Peyer's patch (tissue), 4 donors: ENCODE measurements at places on chromosomes 4 and X.

DNA sequence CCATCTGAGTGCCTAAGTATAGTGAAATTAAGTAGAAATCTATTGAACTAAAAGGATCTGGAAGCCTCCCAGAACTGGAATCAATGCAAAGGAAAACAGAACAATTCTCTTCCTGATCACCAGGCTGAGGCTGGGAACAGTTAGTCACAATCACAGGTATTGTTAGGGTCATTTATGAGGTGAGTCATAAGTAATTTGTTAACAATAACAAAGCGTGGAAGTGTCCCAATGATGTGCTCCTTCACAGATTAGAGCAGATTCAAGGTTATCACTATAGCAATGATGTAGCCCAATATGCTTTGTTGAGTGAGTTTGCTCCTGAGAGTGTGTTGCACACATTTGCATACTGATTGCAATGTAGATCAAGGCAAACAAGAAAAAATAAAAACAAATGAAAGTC is 228.1 kb downstream of the ZNF674 start:
- no peak for DNase-seq

- DNase-seq, result no peak
Observed at GRCh38 chr4:7124689-7125442, 57.0 kb upstream of the GRPEL1 start.

- DNase-seq, result no peak
Observed at GRCh38 chrX:26375346-26375745, 159.4 kb downstream of the MAGEB5 start.

- DNase-seq, result no peak
Observed at GRCh38 chr4:146916479-146917076, 29.1 kb downstream of the TTC29 start.

GRCh38 chrX:49122499-49122898 is 1.0 kb downstream of the GPKOW start:
- no peak for DNase-seq

- no peak for DNase-seq
Observed at GRCh38 chr4:4462970-4463369, 76.1 kb downstream of the NSG1 start.

- DNase-seq, result no peak
Observed at GRCh38 chr4:1611501-1611870, 72.6 kb downstream of the FAM53A start.

DNA sequence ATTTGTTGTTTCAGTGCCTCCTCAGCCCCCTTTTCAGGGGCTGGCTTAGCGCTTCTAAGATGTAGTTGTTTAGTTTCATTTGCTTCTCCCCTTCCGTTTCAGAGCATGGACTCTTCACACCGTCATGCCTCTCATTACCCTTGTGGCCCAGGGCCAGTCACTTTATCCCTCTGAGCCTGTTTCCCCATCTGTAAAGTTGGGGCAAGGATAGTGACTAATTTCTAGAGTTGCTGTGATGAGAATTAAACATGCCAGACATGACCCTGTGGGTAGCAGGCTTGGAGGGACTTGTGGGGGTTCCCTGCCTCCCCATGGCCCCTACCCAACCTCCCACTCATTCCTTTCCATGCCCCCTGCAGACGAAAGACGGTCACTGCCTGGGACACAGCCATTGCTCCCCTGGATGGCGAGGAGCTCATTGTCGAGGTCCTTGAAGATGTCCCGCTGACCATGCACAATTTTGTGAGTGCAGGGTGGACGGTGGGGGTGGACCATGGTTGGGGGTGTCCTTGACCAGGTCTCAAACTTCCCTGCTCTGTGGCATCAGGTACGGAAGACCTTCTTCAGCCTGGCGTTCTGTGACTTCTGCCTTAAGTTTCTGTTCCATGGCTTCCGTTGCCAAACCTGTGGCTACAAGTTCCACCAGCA is 3.6 kb downstream of the ARAF start:
- no peak for DNase-seq

DNA sequence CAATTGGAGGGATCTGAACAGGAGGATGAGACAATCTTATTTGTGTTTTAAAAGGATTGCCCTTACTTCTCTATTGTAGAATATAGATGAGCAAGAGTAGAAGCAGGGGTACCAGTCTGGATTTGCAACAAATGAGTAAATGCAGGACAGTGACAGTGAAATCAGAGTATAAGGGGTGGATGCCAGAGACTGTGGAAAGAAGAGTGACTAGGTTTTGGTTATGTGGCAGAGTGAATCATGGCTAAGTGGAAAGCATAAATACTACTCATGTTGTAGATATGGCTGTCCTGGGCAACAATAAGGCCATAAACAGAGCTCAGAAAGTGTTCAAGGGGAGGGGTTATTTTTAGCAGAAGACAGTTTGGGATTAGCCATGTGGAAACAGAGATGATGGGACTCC is 6.0 kb upstream of the VSIG4 start:
- no peak for DNase-seq

GRCh38 chr4:113394730-113395530 is 345.5 kb downstream of the ANK2 start:
- DNase-seq, result peak; percentile 22

- DNase-seq, result no peak
Observed at GRCh38 chr4:176611381-176611780, 181.3 kb downstream of the VEGFC start.

DNA sequence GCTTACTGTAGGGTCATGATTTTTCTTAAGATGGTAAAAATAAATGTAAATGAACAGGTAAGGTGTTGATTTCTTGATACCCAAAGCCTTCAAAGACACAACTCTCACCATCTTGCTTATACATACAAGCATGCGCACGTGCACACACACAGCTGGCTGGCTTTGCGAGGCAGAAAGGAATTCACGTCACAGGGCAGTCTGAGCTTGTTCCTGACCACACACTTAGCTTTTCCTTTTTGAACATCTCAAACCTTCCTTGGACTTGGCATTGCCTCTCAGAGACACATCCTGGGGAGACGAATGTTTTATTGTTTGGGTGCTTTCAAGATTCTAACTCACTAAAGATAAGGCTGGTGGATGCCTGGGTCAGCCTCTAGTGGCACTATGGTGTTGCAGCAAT is 175.0 kb downstream of the NHS start:
- no peak for DNase-seq

GRCh38 chrX:3145716-3146115 is 104.4 kb downstream of the ARSF start:
- DNase-seq, result no peak

GRCh38 chrX:103151799-103152198 is 58.9 kb upstream of the NXF3 start:
- no peak for DNase-seq

- no peak for DNase-seq
Observed at GRCh38 chrX:68718443-68718820, 71.0 kb downstream of the STARD8 start.

- no peak for DNase-seq
Observed at GRCh38 chr4:25367004-25367621, 9.9 kb upstream of the ANAPC4 start.

DNA sequence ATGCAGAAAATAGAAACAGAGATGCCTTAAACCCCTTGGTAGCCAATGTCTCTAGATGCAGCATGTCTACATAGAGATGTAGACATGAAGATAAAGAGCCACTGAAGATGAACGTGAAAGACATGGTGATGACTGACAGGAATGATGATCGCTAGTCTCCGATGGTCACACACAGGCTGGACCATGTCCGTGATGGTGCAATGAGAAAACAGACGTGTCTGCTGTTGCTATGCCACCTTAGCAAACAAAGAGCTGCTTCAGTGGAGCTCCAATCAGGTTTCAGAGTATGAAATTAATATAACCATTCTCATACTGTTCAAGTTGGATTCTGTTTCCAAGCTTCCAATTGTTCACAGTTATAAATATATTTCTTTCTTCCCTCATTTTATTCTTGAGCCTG is 256.5 kb downstream of the CAMK2D start:
- DNase-seq, result no peak

- no peak for DNase-seq
Observed at GRCh38 chr4:122963216-122963615, 40.8 kb upstream of the NUDT6 start.

DNA sequence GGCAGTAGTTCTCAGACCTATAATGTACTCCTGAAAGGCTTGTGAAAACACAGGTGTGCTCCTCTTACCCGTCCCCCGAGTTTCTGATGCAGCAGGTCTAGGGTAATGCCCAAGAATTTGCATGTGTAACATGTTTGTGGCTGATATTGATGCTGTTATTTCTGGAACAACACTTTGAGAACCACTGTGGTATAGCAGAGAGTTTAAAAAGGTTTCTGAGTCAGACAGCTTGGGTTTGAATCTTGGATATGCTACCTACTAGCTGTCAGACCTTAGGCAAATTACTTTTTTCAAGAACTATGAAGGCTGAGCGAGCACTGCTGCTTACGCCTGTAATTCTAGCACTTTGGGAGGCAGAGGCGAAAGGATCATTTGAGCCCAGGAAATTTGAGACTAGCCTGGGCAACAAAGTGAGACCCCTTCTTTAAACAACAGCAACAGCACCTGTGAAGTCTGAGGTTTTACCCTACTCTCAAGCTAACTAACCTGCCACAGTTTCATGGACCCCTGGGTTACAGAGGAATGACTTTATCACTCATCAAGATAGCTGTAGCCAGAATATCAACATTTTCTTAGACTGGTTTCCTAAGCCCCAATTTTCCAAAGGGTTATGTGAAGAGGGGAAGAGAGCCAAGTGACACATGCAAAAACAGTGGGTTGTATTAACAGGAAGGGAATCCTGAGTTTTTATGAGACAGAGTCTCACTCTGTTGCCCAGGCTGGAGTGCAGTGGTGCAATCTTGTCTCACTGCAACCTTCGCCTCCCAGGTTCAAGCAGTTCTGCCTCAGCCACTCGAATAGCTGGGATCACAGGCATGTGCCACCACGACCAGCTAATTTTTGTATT is 5.1 kb downstream of the AFF1 start:
- DNase-seq, result peak; percentile 74

DNA sequence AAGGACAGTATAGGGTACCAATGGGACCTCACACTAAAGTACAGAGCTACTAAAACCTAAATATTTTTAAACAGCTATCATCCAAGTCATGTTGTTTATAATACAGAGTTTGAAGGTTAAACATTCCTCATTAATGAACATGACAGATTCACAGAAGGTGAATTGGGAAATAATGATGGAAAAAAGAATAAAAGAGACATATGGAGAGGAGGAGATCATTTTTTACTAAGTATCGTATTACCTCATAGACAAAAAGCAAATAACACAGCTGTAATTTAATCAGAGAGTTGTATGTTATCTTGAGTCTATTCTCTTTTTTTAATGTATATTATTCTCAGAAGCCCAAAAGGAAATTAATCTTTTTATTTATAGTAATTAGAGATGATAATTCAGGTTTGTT is 7.9 kb downstream of the PLK4 start:
- no peak for DNase-seq

- DNase-seq, result no peak
Observed at GRCh38 chr4:55947912-55948725, 626 bp upstream of the CEP135 start.

DNA sequence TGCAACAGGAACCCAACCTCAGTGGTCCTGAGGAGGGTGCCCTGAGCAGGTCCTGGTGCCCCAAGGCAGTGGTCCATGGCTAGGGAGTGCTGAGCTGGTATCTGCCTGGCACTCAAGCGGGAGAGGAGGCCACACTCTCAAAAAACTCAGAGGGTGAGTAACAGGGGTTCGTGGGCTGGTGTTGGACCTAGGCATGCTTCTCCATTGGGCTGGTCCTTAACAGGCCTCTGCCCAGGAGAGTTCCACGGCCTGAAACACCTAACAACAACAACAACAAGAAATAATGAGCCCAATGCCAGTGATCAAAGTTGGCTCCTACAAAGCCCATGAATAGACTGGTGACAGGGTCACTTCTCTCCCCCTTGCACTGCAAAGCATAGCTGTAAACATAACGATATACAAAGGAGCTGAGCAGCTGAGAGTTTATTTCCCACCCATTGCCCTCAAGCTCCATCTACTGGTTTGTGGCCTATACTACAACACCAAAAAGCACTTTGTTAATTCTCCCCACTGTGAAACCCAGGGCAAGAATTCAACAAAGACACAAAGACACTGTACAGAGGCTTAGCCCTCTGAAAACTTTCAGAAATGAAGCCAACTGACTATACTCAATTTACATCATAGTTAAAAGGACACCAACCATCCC is 736.1 kb upstream of the ADGRL3 start:
- no peak for DNase-seq

DNA sequence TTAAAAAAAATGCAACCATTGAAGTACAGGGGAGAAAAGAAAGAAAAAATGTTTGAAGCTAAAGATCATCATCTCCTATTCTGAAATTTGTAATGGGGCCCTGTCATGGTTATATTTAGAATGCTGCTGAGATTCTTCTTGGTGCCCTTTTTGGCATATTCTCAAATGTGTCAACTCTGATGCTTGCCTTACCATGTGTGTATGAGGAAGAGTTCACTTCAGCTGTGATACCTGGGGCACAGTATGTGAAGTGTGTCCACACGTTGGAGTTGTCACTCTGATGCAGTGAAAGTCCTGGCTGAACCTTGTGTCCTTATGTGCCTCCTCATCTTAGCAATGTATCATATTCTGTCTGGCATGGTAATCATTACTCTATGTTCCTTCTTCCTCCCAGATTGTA is 377.9 kb downstream of the RAPGEF2 start:
- no peak for DNase-seq
